Activated naive CD4-positive, alpha-beta T cell treated with anti-CD3 and anti-CD28 coated beads for 36 hours (primary cell): ENCODE measurements at places on chromosomes 16 and 17. TPM values are rescaled to one million over a fixed set of nuclear protein-coding genes. Genes with fewer than 3 reads are reported as not detected.

DNA sequence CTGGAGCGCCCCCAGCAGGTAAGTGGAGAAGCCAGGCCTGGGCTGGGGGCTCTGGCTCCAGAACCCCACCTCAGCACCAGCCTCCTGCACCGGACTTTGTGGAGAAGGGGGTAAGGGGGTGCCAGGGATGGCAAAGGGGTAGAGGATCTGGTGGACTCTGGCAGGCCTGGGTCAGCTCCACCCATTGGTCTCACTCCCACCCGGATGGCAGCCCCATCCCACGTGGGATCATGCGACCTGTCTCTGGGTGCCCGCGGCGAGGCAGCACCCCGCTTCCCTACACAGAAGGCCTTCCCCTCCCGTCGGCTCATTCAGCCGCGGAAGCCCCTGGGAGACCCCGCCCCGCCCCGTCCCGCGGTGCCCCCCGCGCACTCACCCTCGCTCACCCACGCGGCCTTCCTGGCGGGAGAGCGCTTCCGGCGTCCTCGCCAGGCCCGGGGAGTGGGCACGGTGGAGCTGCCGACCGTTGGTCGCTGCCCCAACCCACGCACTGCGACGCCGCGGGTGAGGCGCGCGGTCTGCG, 498 bp upstream of the PLEKHG4 start:
- no peaks in the 10 kb centered on the region for H3K27me3 ChIP-seq
- peak; percentile 69 for DNase-seq
- H3K4me3 ChIP-seq = peak overlapping the region; percentile 79
- peaks cover 11% of the 10 kb centered on the region for H3K36me3 ChIP-seq

DNA sequence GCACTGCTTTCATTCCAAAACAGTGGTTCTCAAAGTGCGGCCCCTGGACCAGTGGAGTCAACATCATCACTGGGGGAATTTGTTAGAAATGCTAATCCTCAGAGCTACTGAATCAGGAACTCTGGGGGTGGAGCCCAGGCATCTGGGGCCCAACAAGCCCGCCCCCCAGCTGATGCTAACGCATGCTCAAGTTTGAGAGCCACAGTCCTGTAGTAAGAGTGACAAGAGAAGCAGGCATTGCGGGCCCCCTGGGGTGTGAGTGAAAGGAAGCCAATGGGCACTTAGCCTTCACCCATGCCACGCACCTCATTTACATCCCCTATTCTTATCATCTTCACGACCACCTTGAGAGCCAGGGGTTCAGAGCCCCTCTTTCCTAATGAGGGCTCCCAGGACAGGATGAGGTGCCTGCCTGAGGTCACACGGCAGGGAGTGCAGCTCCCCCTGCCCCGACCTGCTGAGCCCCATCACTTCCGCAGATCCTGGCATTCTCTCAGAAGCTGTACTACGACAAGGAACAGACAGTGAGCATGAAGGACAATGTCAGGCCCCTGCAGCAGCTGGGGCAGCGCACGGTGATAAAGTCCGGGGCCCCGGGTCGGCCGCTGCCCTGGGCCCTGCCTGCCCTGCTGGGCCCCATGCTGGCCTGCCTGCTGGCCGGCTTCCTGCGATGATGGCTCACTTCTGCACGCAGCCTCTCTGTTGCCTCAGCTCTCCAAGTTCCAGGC, 9.1 kb downstream of the CA4 start:
- peak overlapping the region; percentile 53 for H3K27ac ChIP-seq
- H3K4me3 ChIP-seq = no peak overlapping the region
- H3K4me1 ChIP-seq = no peaks in the 10 kb centered on the region
- no peaks in the 10 kb centered on the region for H3K36me3 ChIP-seq
- no peak for DNase-seq
- peaks cover 14% of the 10 kb centered on the region for H3K27me3 ChIP-seq

DNA sequence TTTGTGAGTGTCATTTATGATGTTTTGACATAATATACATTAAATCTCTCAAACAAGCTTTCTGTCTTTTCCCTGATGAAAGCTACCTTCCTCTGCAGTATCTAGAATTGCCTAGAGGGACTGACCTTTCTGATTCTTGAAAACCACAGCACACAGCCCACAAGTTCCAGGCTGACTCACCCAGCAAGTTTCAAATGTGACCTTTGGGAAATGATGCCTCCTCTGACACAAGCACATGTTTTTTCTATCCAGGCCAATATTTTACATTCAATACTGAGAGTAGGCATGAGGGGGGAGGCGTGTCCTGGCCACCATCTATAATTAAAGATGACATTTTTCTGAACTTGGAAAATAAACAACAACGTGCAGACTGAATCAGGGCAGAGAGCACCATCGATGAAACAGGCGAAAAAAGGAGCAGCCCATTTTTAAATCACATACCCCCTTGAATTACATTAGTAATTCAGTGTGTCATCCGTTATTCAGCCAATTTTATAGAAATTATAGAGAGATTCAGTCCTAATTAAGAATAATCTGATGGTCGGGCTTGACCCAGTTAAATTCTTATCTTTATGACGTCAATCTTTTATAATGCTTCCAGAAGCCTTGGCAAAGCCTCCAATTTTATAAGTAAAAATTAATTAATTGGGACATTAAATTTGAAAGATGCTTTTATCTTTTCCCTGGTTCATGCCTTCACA, 292.6 kb upstream of the CDH11 start:
- H3K4me1 ChIP-seq = no peaks in the 10 kb centered on the region
- no peak for DNase-seq
- no peaks in the 10 kb centered on the region for H3K36me3 ChIP-seq
- H3K4me3 ChIP-seq = no peak overlapping the region
- no peak overlapping the region for H3K27ac ChIP-seq

GRCh38 chr17:29379084-29379991, 10.8 kb upstream of the TAOK1 start:
- no peak overlapping the region for H3K27ac ChIP-seq
- H3K4me3 ChIP-seq = no peak overlapping the region
- DNase-seq = no peak
- H3K36me3 ChIP-seq = no peaks in the 10 kb centered on the region
- H3K27me3 ChIP-seq = no peaks in the 10 kb centered on the region

DNA sequence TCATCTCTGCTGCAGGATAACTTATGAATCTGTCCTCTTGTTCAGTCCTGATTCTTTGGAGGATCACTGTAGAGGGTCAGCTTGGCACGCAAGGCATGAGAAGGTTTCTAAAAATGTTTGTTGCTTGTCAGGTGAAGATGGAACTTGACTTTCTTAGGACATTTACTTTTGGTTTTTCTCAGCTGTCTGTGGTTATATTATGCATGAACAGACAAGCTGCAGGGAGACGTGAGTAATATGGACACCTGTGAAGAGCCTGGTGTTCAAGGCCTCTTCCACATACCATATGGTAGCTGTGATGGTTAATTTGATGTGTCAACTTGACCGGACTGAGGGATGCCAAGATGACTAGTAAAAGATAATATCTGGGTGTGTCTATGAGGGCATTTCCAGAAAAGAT, 270.2 kb upstream of the CPHXL start:
- no peak overlapping the region for H3K4me3 ChIP-seq
- H3K36me3 ChIP-seq = no peaks in the 10 kb centered on the region
- H3K27ac ChIP-seq = no peak overlapping the region
- DNase-seq = no peak
- H3K27me3 ChIP-seq = no peaks in the 10 kb centered on the region

DNA sequence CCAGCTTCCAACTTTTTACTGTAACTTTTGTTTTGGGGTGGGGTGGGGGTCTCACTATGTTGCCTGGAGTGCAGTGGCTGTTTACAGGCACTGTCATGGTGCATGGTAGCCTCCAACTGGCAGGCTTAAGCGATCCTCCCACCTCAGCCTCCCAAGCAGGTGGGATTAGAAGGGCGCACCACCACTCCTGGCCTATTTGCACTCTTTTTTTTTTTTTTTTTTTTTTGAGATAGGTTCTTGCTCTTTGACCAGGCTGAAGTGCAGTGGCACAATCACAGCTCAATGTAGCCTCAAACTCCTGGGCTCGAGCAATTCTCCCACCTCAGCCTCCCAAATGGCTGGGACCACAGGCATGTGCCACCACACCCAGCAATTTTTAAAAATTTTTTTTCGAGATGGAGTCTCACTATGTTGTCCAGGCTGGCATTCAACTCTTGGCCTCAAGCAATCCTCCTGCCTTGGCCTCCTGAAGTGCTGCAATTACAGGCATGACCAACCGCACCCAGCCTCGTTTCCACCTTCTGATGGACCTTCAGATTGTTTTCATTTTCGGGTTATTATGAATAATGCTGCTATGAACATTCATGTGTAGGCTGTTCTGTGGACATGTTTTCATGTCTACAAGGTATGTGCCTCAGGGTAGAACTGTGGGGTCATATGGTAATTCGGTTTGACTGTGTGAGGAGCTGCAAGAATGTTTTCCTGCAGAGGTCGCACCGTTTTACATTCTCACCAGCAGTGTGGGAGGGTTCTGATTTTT, 10.9 kb downstream of the TRAP1 start:
- H3K4me1 ChIP-seq = peaks cover 6% of the 10 kb centered on the region
- H3K4me3 ChIP-seq = no peak overlapping the region
- DNase-seq = no peak
- no peak overlapping the region for H3K27ac ChIP-seq
- H3K27me3 ChIP-seq = no peaks in the 10 kb centered on the region

- H3K27me3 ChIP-seq = peaks cover 2% of the 10 kb centered on the region
- H3K27ac ChIP-seq = no peak overlapping the region
- no peaks in the 10 kb centered on the region for H3K36me3 ChIP-seq
- no peak for DNase-seq
- H3K4me1 ChIP-seq = no peaks in the 10 kb centered on the region
Observed at GRCh38 chr17:70239391-70239826, 70.1 kb downstream of the KCNJ2 start.

DNA sequence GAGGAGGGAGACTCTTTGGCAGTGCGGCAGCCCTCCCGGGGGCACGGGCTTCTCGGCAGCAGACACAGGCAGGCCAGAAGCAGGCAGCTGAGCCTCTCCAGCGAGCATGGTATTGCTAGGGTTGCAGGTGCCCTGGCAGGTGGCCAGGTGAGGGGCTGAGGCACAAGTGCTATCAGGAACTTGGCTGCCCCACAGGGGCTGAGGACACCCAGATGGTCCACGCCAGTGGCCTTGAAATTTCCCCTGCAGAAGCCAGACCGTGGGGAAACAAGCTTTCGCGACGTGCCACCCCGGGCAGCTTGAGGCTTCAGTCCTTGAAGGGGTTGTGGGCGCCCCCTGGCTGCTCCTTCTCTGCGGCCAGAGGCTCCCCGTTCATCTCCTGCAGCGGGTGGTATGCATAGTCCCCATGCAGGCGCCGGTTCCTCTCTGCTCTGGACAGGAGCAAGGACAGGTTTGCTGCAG, 8.5 kb downstream of the NAGPA start:
- H3K4me3 ChIP-seq = no peak overlapping the region
- H3K27ac ChIP-seq = no peak overlapping the region
- peak; percentile 11 for DNase-seq
- H3K4me1 ChIP-seq = no peaks in the 10 kb centered on the region

MYOCD gene
- not detected for total RNA-seq

LGALS3BP gene
- 59.9 TPM for total RNA-seq
